Right atrium auricular region (tissue), 2 donors: ENCODE measurements at places on chromosomes 7 and 10. TPM values are rescaled to one million over a fixed set of nuclear protein-coding genes. Genes with fewer than 3 reads are reported as not detected.

- no peak for DNase-seq
These were observed 4.8 kb downstream of the MINDY4 start for GRCh38 chr7:30775992-30776391.

DNA sequence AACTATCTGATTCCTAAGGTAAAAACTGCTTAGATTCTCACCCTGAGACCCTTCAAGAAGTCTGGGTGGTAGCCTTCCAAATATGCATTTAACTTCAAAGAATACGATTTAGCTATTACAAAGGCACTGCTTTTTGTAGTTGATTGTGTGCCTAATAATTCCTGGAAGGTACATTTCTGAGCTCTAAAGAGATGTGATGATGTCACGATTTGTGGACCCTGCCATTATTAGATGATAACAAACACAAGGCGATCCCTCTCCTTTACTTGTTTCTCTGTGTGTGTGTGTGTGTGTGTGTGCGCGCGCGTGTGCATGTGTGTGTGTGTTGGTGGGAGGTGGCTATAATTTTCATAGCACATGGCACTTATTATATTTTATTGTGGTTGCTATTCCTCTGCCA is 70.9 kb downstream of the TFPI2 start:
- DNase-seq = no peak

DNA sequence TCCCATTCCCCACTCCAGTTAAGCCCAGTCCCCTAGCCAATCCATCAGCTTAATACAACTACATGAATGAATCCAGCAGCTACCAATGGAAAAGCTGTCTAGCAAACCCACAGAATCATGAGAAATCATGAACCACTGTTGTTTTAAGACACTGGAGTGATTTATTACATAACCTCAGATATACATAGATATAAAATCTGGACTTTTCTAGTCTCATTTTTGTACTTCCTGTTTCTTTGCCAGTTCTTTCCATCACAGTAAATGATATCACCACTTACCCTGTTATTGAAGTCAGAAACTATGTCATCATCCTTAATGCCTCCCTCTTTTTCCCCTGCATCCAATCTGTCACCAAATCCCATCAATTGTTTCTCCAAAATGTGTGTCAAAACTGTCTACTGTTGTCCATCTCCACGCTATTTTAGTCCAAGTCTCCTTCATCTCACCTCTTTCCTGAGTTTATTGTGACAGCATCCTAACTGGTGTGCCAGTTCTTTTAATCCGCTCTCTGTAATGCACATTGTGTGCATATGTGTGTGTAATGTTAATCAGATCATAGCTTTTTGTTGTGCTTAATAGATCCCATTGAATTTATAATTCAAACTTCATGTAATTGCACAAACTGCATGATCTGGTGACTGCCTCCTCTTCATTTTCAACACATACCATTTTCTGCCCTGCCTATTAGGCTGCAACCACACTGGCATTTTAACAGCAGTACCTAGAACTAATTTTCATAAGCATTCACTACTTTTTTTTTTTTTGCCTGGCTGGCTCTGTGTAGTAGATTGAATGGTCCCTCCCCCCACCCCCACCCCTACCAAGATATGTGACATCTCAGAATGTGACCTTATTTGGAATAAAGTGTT is 56.0 kb downstream of the MKLN1 start:
- no peak for DNase-seq

DNA sequence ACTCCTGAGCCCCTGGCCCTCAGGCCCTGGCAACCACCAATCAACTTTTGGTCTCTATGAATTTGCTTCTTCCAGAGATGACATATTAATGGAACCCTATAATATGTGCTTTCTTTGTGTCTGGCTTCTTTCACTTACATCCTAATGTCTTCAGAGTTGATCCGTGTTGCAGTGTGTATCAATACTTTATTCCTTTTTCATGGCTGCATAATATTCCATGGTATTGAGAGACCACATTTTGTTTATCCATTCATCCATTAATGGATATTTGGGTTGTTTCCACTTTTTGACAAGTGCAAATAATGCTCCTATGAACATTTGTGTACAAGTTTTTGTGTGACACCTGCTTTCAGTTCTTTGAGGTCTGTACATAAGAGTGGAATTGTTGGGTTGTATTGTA is 43.3 kb upstream of the ELFN1 start:
- no peak for DNase-seq

GRCh38 chr7:140534743-140535142 is 55.4 kb upstream of the MKRN1 start:
- DNase-seq = no peak

DNA sequence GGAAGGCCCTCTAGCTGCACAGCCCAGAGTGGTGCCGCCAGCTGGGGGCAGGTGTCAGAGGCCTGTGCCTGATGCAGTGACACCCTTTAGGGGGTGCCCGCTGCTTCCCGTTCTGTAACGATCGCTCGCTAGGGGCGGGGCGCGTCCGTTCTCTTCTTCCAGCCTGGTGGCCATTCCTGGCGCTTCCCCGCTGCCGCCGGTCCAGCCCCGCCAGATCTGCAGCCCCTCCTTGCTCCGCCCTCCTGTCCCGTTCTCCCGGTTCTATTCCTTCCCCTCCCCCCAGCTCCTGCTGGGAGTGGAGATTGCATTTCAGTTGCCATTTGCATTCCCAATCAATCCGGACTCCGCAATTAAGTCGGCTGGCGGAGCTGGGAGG is 39.2 kb downstream of the AGAP3 start:
- no peak for DNase-seq

DNA sequence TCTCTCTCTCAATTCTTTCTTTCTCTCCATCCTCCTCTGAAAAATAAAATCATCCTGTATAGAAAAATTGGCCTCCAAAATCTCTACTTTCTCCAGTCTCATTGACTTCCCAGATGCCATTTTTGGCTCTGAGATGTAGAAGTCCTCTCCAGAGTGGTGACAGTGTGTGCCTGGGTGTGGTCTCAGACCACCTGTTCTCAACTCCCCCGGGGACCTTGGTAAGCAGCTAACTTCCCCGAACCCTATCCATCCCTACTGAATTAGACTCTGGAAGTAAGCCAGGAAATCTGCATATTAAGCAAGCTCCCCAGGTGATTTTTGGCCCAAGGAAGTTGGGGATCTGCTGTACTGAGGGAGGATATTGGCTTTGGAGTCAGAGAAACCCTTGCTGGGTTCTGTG is 120.5 kb downstream of the WDR11 start:
- DNase-seq = no peak

DNA sequence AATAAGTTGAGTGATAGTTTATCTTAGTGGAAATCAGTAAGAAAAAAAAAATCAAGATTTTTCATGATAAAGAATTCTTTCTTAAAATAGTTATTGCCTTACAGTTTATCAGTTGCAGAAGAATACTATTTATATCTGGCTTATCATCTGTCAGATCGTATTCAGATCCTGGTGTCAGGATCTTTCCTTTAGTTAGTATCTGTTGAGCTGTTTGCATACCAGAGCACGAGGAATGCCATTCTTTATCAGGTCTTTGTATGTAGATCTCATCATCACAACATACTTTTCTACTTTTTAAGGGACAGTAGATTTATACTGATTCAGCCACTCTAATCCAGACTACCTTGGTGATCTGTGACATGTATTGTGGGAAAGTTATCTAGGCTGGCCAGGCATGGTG is 12.5 kb downstream of the ENO4 start:
- DNase-seq = no peak

DNA sequence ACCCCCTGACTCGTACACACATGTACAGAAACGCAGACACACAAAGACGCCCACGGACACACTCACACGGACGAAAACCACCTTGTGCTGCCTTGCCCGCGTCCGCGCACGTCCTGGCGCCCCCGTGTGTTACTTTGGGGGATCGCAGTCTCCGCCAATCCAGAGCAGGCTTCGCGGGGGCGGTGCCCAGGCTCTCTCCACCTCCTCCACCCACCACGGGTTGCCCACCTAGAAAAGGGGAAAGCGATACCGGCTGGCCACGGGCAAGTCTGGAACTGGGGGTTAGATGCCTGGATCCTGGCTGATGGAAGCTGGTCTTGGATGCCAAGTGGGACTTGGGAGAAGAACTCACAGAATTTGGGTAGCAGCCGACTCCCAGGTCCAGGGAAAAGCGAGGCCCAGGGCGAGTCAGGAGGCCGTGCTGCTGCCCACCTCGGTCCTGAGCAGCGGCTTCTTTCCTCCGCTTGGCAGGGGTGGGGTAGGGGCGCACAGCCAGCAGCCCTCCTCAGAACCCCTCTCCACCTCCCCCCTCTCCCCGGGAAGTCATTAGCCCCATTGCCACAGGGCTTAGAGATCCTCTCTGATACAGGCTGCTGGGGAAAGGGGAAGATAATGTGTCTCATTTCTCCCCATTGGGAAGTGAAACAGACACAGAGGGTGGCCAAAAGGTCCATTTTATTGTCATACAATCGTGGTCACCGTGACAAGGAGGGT is 4.6 kb upstream of the VGF start:
- peak; percentile 70 for DNase-seq

DNA sequence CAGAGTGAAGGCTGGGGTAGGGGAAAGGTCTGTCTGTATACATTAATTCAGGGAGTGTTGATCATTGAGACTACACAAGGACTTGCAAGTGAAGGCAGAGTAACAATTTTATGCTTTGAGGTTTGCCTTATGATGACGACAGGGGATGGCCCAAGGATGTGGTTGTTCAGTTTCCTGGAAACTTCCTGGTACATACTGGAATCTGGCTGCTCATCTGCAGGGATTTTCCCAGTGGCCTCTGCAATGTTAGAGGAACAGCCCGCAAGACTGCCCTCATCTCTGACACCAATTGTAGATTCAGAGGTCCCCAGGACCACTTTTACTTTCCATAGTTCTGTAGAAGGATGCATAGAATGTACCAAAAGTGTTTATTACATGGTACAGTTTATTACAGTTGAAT is 189.6 kb downstream of the TMEM178B start:
- no peak for DNase-seq

DNA sequence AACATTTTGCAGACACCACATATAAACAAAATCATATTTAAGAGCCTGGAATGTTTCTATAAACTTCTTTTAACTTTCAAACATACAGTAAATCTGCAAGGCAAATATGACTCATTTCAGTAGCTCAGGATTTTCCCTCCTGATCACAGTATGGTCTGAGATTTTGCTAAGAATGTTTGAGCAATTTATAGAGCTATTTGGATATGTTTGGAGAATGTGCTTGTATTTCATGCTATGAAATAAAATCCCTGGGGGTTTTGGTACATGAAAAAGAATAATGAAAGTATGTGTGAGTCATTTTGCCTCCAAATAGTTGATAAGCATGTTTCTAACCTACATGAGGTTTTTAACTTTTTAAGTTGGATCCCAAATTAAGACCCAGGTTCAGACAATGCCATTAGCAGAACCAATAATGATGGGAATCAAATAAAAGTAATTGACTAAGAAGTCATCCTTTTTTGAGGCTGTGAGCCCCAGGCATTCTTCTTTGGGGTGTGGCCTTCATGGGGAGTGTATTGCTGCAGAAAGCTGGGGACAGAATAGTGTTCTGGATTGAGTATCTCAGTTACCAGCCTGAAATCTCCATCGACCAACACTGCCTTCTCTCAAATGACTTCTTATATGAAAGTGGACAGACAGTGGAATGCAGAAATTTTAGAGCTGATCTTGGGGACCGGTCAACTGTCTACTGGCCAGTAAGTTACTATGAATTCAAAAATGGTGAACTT is 66.1 kb upstream of the AGBL3 start:
- DNase-seq = no peak

GRCh38 chr10:34397324-34397723 is 417.8 kb downstream of the PARD3 start:
- DNase-seq = no peak

- no peak for DNase-seq
These were observed 772.7 kb downstream of the PHTF2 start for GRCh38 chr7:78571292-78571691.

DNA sequence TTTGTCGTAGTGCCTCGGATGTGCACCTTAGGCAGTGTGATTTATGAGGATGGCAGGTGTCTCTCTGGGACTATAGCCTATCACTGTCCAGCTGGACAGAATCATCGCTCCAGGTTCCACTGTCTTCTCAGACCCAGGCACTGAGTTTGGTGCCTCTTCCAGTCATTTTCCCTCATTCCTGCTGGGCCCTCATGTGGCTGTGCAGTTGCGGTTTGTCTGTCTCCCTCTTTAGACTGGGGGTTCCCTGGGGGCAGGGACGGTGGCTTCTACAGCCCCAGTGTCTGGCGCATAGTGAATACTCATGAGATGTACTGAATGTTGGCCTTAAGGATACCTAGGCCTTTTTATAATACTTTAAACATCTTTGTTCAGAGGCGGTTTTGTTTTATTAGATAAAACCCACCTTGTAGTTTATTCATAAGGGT is 28.9 kb downstream of the CCM2 start:
- DNase-seq = no peak

GRCh38 chr7:47198159-47198558 is 383.8 kb downstream of the TNS3 start:
- no peak for DNase-seq

- no peak for DNase-seq
These were observed 91.6 kb upstream of the KMT2E start for GRCh38 chr7:104922182-104923009.

DNA sequence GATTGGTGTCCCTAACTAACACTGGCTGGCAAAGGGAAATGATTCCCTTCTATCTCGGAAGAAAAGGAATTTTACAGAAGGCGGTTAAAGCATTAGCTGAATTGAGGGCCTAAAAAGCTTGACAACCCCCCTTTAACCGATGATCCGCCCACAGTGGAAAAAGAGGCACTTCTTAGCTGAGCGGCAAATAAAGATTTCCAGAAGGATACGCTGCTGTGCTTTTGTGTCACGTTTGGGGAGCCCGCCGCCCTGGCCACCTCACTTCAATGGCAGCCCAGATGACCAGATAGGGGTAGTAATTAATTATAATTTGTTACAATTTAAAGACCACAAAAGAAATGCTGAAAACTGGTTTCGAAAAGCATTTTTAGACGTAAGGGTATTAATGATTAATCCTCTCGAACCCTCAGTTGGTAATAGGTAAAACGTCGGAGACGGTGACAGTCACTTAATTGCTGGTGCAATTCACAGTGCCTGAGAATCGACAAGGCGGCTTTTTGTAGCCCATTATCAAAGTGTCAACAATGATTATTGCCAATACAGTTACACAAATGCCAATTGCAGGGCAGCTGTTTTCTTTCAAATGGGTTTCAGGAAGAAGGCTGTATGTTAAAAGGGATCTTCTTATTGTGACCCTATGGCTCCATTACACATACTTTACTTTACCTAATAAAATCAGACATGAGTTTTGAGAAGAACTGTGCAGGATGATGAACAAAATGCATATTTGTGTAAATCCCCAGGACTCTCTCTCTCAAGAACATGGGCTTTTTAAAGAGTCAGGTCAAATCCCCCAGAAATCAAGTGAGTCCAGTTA is 154.1 kb downstream of the PIP4K2A start:
- DNase-seq = no peak

ZNF804B gene
- total RNA-seq = 0.26 TPM

SPAM1 gene
- not detected for total RNA-seq

KCNH2 gene
- total RNA-seq = 128 TPM
